ENCODE measurements at places on chromosomes 1 and 21.

DNA sequence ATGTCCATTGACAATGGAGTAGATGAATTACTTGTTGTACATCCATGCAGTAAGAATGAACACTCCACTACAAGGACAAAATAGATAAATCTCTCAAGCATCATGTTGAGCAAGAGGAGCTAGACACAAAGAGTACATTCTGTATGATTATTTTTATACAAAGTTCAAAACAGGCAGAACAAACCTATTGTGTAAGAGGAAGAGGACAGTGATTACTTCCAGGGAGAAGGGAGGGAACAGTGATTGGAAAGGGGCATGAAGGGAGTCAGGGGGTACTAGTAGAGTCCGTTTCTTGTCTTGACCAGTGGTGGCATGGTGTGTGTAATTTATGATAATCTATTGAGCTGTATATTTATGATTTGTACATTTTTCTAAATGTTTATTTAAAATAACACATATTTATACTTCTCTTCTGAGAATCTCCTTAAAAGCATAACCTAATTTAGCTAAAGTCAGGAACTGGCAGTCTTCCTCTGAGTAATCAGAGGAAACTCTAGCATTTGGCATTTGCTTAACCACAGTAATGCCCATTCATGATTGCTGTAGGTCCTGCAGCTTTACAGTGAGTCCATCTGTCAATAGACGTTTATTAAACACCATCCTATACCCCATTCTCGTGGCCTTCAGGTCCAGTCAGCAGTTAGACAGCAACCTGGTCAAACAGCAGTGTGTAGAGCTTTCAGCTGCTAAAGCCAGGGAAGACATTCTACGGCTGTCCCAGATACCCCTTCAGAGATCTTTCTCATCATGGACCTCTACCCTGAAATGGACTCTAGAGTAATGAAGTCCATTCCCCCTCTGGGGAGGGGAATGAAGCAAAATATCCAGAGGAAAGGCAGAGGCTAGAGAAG is 114.1 kb upstream of the GALNT2 start:
- no peak for DNase-seq

DNA sequence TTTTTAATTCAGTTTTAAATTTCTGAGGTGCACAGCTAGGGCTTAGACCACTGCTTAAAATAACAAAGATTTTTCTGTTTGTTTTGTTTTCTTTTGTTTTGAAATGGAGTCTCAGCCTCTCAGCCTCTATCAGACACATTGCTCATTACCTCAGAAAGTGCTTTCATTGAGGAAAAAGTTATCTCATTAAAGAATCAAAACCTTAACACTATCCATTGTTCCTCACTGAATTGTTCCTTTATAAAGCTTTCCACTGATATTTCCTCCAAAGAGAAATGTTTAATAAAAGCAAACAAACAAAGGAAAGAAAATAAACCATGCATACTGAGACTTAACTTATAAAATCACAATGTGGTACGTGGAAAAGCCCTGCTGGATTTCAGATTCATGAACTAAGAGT is 63.8 kb downstream of the SIPA1L2 start:
- no peak for DNase-seq

- no peak for DNase-seq
These were observed 5.9 kb upstream of the MYOM3 start for GRCh38 chr1:24117722-24118409.

DNA sequence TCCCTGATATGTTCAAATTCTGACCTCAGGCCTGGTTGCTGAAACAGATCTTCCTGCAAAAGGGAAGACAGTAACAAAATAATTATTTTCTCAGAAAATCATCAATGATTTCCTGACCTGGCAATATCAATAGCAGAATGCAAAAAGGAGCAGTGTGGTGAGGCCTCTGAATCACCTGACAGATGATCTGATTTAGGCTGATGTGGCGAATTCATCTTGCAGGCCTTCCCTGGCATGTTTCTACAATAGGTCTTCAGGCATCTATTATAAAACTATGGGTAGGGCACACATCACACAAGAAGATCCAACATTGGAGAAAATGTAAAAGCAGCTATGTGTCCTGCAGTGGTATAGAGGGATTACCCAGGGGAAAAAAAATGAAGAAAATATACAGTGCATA is 7.1 kb upstream of the MTF1 start:
- no peak for DNase-seq

DNA sequence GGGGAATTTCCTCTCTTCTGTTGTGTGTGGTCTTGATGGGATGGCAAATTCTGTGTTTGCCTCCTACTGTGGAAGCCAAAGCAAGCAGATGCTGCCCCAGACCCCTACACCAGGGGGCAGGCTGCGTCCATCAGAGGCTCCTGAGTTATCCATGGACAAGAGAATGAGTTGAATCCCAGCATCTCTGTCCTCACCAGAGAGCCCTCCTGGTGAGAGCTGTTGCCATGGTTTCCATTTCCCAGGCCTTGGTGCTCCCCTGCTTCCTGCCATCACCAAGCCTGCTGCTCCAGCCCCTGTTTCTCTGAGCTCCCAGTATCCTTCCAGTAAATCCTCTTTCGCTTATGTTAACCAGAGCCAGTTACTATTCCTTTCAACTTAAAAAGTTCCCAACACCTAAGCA is 20.4 kb upstream of the GNG12 start:
- DNase-seq = no peak

DNA sequence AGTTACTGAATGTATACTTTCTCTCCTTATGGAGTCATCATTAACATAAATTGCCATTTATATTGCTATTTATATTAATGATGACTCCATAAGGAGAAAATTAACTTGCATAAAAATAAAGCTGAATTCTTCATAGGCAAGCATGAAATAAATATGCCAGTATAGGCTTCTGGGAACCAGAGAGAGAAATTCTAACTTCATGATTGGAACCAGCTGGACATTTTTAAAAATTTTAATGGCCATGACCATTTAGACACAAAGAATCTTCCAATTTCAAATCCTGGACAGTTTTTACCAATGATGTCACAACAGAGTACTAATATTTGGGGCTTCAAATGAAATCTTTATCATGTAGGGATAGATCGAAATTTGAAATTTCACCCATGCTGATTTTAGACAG is 268.7 kb downstream of the PTGER3 start:
- no peak for DNase-seq

GRCh38 chr1:2486558-2486957 is 10.5 kb downstream of the PLCH2 start:
- DNase-seq = no peak

DNA sequence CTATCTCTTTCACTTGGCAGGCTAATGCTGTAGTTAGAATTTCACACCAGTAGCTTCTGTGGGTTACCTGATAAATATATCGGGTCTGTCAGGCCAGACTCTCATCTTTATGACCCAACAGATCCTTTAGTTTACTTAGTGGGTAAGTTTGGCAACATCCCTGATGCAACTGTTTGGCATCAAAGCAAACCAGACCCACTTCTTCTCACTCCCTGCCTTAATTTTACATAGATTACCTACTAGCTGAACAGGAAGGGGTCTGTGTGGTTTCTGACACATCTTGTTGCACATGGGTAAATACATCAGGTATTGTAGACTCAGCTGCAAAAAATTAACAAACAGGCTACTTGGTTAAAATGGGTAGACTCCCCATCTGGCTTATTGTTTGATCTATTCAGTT is 3.2 kb upstream of the GUK1 start:
- DNase-seq = no peak

DNA sequence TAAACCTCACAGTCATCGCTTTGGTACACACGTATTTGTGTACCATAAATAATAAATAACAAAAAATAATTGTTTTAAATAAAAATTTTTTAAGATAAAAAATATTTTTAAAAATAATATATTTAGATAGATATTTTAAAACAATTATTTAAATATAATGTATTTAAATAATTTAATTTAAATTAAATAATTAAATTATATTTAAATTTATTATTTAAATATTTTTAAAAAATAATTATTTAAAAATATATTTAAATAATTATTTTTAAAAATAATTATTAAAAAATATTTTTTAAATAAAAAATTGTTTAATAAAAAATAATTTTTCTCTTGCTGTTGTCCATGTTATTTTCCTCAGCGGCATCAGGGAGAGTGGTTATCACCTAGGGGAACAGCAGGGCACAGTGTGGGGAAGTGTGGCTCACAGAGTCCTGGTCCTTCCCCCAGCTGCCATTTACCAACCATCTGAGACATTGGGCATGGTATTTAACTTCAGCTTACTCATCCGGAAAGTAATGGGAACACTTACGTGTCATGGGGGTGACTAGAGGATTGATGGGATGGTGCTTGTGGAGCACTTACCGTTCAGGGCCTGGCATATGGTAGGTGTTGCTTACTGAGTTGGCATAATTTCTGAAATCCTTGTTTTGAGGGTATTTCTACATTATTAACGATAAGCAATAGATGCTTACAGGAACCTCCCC is 92.9 kb upstream of the TSPAN2 start:
- DNase-seq = peak; percentile 82

- no peak for DNase-seq
These were observed 11.2 kb upstream of the RNF223 start for GRCh38 chr1:1085171-1085841.

DNA sequence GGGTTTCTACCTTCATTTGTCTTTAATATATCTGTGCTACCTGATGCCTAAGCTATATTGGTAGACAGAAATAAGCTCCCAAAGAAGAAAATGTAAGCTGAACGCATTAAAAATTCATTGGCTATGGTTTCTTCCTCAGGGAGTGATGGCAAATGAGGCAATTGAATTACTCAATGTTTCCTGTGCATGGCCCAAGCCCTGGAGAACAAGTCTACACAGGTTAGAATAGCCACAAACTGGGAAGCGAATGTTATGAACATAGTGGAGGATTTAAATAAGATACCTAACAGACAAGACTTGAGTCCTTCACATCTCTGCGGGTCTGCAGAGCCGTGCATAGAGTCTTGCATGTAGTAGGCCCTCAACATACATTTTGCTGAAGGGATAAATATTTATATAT is 350.3 kb downstream of the RWDD3 start:
- DNase-seq = peak; percentile 38

DNA sequence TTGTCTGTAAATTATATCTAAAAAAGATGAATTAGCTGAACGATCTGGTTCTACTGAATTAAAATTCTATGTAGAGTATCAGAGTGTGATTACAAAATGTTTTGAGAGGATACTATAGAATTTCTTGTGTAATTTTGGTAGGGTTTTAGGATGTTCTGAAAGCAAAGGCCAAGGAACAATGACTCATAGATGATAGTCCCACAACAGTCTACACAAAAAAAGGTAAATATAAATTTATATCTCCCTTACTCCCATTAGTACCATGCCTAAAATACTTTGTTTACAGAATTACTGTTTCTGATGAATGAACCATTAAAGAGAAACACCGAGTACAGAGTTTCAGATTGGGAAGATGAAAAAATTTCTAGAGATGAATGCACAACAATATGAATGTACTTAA is 9.5 kb downstream of the EDEM3 start:
- no peak for DNase-seq

- no peak for DNase-seq
These were observed 24.8 kb downstream of the SLC19A1 start for GRCh38 chr21:45517249-45518065.

GRCh38 chr1:20932437-20932977 is 145.4 kb upstream of the HP1BP3 start:
- no peak for DNase-seq

DNA sequence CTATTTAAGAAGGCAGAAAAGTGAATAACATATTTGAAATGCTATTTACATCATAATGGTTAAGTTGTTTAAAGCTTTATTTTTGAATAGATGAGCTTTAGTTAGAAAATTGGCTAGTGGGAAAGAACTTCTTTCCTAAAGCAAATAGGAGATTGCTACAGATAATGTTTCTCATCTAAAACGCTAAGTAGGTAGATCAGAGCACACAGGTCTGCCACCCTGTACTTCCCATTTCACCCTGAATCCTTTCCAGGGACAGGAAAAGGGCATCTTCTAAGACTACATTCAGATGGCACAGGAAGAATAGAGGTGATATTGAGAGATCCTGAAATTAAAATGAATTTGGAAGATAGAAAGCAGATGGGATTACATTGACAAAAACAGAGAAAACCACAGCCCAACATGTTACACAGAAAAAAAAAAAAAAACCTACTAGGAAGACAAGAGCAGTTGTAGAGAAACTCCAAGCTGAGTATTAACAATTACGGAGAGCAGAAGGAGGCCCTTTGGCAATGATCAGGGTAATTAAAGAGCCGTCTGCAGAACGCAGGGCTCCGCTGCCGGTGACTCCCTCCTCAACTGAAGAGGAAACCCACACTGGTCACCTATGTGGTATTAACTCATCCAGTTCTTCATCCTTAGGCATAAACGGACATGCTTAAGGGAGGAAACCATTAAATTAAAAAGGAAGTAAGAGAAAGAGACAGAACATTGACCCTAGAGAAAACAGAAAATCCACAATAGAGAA is 53.6 kb upstream of the MAP10 start:
- no peak for DNase-seq

DNA sequence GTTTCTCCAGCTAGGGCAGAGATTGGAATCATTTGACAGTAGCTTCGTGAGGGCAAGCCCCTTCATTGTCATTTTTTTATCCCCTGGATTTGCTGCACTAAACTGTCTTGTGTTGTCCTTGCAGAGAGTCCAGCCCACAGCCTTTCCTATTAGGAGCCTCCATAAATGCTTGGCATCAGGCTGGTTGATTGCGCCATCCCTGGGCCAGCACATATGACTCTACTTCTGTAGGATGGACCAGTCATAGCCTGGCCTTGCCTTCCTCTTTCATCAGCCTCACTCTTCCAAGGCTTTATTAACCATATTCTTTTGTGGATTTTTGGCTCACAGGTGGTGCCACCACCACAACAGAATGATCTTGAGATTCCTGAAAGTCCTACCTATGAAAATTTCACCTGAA is 31.4 kb downstream of the LY9 start:
- DNase-seq = no peak

GRCh38 chr1:220516014-220516721 is 11.8 kb upstream of the MARK1 start:
- no peak for DNase-seq

GRCh38 chr1:179313004-179313403 is 19.4 kb downstream of the SOAT1 start:
- no peak for DNase-seq

DNA sequence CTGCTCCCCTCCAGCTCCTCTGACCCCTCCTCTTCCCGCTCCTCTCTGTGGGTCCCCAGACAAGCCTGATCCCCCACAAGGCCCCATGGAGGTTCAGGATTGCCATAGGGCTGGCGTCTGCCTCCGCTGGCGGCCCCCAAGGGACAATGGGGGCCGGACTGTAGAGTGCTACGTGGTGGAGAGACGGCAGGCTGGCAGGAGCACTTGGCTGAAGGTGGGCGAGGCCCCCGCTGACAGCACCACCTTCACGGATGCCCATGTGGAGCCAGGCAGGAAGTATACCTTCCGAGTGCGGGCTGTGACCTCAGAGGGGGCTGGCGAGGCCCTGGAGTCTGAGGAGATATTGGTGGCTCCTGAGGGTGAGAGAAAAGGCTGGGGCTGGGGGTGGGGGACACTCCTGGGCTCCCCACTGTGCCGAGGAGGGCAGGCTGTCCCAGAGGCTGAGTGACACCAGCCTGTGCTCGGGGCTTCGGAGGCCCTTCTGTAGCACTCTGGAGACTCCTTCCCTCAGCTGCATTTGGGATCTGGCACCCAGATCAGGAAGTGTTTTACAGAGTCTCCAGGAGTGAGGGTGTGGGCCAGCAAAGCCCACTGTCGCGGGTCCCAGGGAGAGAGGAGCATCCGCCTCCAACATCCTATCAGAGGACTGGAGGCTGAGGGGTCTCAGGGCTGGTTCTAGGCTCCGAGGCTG is 25.9 kb downstream of the IGFN1 start:
- no peak for DNase-seq

- no peak for DNase-seq
These were observed 134.9 kb upstream of the B3GALT2 start for GRCh38 chr1:193321242-193321840.

- no peak for DNase-seq
These were observed 2.8 kb upstream of the TTC22 start for GRCh38 chr1:54803761-54804470.
